M059J (cell line): ENCODE measurements at places on chromosomes 1 and 21. TPM values are rescaled to one million over a fixed set of nuclear protein-coding genes. Genes with fewer than 3 reads are reported as not detected.

Gene MPL
- total RNA-seq: not detected in 2 replicates

Gene SCYL3
- total RNA-seq: 2.9 and 7.8 TPM in 2 replicates

Gene FMO5
- total RNA-seq: 0.54 TPM in 2 replicates

Gene BSND
- not detected in 2 replicates for total RNA-seq

Gene C1orf122
- 63.3 and 69.5 TPM in 2 replicates for total RNA-seq

Gene OLFM3
- not detected in 2 replicates for total RNA-seq

Gene CR1L
- total RNA-seq: 3.6 TPM in 1 of 2 replicates, not detected in the other

Gene CLCA4
- total RNA-seq: not detected in 2 replicates

Gene CLCNKA
- total RNA-seq: 0.42 TPM in 1 of 2 replicates, not detected in the other

Gene TMEM222
- 48.6 and 52.2 TPM in 2 replicates for total RNA-seq

Gene ACBD6
- 55.4 and 76.2 TPM in 2 replicates for total RNA-seq

Gene INKA2
- 2.9 TPM in 2 replicates for total RNA-seq

Gene SPAG17
- total RNA-seq: not detected in 2 replicates

Gene PKN2
- total RNA-seq: 22.5 and 30.7 TPM in 2 replicates

Gene FCGR2B
- not detected in 2 replicates for total RNA-seq

Gene ARMH1
- 0.37 and 2.8 TPM in 2 replicates for total RNA-seq

Gene ZNF648
- total RNA-seq: not detected in 2 replicates

Gene ACTL8
- 0.07 and 0.39 TPM in 2 replicates for total RNA-seq

Gene S100A7A
- total RNA-seq: not detected in 2 replicates
